ENCODE measurements at places on chromosomes 7 and 10. TPM values are rescaled to one million over a fixed set of nuclear protein-coding genes. Genes with fewer than 3 reads are reported as not detected.

The JCAD gene
- 0.32 TPM for total RNA-seq

GRCh38 chr7:50366311-50366710 lies 61.8 kb downstream of the IKZF1 start:
- no peak overlapping the region for H3K27ac ChIP-seq
- no peak overlapping the region for H3K4me3 ChIP-seq
- no peaks in the 10 kb centered on the region for H3K27me3 ChIP-seq
- no peaks in the 10 kb centered on the region for H3K4me1 ChIP-seq
- no peaks in the 10 kb centered on the region for H3K36me3 ChIP-seq
- no peak for DNase-seq

The MASTL gene
- total RNA-seq = 10.9 TPM

The MACROH2A2 gene
- total RNA-seq = 58.3 TPM

DNA sequence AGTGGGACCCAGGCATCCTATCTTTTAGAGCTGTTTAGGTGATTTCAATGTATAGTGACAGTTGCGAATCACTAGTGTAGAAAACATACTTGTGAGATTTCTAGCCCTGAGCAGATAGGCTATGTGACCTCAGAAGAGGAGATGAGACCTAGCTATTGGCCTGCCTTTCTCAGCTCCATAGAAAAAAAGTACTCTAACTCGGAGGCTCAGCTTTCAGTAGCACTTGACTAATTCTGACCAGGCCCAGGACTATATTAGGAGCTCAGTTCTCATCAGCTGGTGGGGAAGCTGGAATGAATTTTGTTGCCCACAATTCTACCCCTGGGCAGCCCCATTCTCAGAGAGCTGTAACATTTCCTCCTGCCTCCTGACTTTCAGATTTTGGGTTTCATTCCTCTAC lies 179.9 kb upstream of the NAMPT start:
- H3K36me3 ChIP-seq = no peaks in the 10 kb centered on the region
- no peak for DNase-seq
- no peak overlapping the region for H3K27ac ChIP-seq

- no peak for DNase-seq
- H3K27ac ChIP-seq = no peak overlapping the region
- peaks cover 2% of the 10 kb centered on the region for H3K27me3 ChIP-seq
Measured at GRCh38 chr7:117021986-117022385, 68.7 kb downstream of the ST7 start.

The TMUB1 gene
- 45.7 TPM for total RNA-seq

DNA sequence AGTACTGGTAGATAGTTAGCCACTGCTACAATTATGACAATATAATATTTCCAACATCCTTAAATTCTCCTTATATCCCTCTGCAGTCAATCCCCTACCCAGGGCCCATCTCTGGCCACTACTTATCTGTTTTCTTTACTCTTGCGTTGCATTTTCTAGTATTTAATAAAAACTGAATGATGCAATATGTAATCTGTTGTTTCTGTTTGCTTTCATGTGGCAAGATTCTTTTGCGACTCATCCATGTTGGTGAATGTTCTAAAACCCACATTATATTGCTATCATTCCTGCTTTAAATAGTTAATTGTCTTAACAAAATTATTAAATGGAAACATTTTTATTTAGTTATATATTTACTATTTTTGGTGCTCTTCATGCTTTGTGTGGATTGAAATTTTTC lies 338.5 kb downstream of the MDFIC start:
- DNase-seq = no peak
- no peaks in the 10 kb centered on the region for H3K27me3 ChIP-seq
- H3K4me3 ChIP-seq = no peak overlapping the region
- H3K4me1 ChIP-seq = no peaks in the 10 kb centered on the region
- no peak overlapping the region for H3K27ac ChIP-seq

Data from glutamatergic neuron (in vitro differentiated cells).